Astrocyte (in vitro differentiated cells and primary cell): ENCODE measurements at places on chromosomes 2 and 18.

DNA sequence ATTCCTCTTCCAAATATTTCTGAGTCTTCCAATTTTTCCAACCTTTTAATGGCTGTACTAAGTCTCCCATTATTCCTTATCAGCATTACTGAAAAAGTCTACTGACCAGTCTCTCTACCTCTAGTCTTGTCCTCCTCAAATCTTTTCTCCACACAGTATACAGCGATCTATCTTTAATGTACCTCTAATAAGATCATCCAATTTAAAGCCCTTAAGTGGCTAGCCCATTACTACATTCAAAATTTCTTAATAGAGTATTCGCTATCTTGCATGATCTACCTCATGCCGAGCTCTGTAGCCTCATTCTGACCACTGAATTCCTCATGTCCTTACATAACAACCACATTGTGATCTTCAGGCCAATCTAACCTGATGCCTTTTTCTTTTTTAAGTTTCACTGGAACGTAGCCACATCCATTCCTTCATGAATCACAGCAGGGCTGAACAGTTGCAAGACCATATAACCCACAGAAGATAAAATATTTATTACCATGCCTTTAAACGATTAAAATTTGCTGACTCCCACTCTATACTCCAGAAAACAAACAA is 57.9 kb downstream of the SLC66A3 start:
- peak; percentile 98 for DNase-seq

DNA sequence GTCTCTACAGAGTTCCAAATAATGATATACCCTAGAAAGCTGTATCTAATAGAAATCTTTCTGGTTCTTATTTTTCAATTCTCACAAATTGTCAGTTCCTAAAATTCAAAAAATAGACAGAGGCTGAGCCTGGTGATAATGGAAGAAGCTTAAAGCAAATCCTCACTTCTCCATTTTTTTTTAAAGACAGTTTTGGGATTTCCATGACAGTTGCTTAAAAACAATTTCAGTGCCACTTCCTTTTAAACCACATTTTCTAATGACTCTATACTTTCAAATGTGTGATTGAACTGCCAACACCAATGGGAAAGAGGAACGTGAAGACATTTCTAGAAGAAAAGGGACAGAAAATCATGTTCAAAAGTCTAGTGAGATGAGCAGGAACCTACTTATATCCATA is 4.0 kb downstream of the GKN2 start:
- no peak for DNase-seq

- peak; percentile 40 for DNase-seq
These were observed 31.9 kb upstream of the TFPI start for GRCh38 chr2:187586011-187586641.

GRCh38 chr2:31347319-31347718 is 67.2 kb downstream of the XDH start:
- DNase-seq = no peak
